ENCODE measurements at places on chromosomes 4 and X.

DNA sequence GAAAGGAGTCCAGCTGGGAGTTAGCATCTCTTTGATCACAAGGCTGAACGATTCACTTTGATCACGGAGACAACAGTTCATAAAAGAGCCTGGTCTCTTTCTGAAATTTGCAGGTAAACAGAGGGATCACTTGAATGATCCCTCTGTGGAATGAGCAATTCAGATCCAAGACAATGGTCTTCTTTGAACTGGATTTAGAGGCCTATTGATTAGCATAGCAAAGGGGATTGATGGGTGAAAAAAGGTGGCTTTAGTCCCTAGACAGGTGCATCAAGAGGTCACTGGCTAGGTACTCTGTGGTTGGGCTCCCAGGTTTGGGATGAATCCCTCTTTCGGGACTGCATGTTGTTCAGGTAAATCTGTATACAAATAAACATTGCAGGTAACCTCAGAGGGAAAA, 223.8 kb upstream of the TAPT1 start:
- no peak for DNase-seq

DNA sequence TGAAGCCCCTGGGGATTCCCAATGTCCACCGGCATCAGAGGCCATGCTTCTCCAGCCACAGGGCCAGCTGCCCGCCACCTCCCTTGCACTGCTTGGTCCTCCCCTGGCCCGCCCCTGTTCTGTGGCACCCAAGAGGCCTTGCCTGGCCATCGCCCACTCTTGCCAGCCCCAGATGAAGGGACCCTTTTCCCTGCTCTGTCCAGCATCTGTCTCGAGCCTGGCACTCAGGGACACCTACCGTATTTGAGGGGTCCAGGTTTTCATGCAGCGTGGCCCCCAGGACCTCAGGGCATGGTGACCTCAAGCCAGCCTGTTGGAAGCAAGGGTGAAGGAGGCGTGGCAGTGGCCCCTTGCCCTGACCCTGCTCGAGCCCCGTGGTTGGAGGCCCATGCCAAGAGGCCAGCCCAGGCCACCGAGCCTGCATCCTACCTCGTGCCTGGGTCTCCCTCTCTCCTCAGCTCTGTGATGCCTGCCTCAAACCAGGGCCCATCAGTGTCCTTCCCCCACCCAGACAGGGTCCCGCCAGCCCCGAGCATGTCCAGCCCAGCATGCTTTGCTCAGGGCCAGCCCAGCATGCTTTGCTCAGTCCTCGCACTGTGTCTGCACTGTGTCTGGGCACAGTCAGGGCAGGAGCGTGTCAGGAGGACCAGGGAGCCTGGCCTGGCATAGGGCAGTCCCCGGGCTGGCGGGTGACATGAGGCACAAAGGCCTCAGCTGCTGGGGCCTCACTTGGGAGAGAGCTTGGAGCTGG, 14.3 kb upstream of the FGFR3 start:
- DNase-seq = no peak

- DNase-seq = no peak
Observed at GRCh38 chrX:154002215-154002719, 17.4 kb downstream of the IRAK1 start.

DNA sequence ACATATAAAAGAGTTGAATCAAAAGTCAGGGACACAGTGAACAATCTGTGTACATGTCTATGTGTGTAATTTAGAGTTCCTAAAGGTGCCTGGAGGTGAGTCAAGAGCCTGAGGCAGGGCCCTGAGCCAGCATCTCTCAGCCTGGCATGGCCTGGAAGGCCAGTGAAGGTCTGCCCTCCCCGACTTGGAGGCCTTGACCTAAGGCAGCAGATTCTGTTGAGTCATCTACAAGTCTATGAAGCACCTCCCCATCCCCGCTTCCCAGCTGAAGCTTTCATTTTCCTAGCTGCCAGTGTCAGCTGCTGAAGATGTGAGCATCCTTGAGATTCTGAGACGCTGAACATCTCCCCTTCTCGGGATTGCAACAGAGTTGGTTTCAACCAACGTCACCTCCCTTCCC, 583.9 kb downstream of the BCOR start:
- DNase-seq = no peak

GRCh38 chrX:44223150-44223549, 120.3 kb downstream of the EFHC2 start:
- no peak for DNase-seq

DNA sequence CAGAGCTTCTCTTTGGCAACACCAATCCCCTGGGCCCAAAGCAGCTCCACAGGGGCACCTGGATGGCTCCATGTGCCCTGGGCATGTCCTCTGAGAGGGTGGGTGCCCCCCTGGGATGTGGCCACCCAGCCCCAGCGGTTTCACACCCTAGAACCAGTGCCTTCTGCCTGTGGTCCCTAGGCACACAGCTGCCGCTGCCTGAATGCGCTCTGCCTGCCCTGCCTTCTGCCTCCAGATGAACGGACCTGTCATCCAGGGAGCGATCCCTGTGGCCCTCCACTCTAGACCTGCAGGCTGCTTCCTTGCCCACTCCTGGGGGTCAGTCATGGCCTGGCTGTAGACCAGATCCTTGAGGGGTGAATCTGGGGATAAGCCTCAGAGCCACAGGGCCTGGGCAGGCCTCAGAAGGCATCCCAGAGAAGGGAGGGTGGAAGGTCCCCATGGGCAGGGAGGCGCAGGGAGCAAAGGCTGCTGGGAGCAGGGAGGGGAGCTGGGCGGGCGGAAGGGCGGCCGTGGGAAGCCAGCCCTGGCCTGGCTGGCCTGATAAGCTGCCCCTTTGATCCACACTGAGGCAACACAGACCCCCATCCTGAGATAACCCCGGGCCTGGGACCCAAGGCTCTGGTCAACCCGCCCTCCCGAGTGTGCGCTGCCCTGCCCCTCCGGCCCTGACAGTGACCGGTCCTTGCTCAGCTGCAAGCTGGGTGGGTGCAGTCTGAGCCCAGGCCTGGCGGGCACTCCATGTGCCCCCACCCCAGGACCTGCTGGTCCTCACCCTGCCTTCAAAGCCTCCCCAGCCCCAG, 8.1 kb upstream of the FGFR3 start:
- no peak for DNase-seq

GRCh38 chrX:50723006-50723405, 91.0 kb downstream of the SHROOM4 start:
- no peak for DNase-seq
